ENCODE measurements at places on chromosomes 3 and 15. TPM values are rescaled to one million over a fixed set of nuclear protein-coding genes. Genes with fewer than 3 reads are reported as not detected.

The TRPM1 gene
- total RNA-seq: not detected

The CSPG5 gene
- 0.76 TPM for total RNA-seq

The KY gene
- total RNA-seq: not detected

The GABRG3 gene
- total RNA-seq: 1.3 TPM

The SERINC4 gene
- not detected for total RNA-seq

The HYAL1 gene
- total RNA-seq: 0.96 TPM

The ABHD2 gene
- 101 TPM for total RNA-seq

The LRTM1 gene
- not detected for total RNA-seq

The SLC2A2 gene
- not detected for total RNA-seq

The KCNMB3 gene
- total RNA-seq: 2.5 TPM

The AQP9 gene
- total RNA-seq: not detected

The ITPKA gene
- 1.1 TPM for total RNA-seq

The TMEM212 gene
- total RNA-seq: not detected

The RYR3 gene
- total RNA-seq: 7.4 TPM

The TMEM266 gene
- 1.3 TPM for total RNA-seq

The EXD1 gene
- not detected for total RNA-seq

The TM4SF1 gene
- total RNA-seq: not detected

The CCK gene
- total RNA-seq: not detected

The LARP6 gene
- total RNA-seq: 21.6 TPM

The LINGO1 gene
- 180 TPM for total RNA-seq

The RETNLB gene
- total RNA-seq: not detected

The CTDSPL gene
- total RNA-seq: 6.6 TPM

The CCNB2 gene
- total RNA-seq: 13.1 TPM

The DAZL gene
- total RNA-seq: 0.51 TPM

The XIRP1 gene
- total RNA-seq: 0.34 TPM

The CCR8 gene
- total RNA-seq: not detected

The ATP8B4 gene
- total RNA-seq: not detected

The PPP1R14D gene
- not detected for total RNA-seq

The BSN gene
- 46.9 TPM for total RNA-seq

The TLNRD1 gene
- 35.5 TPM for total RNA-seq

The SLC25A38 gene
- total RNA-seq: 21.1 TPM

The GPR62 gene
- total RNA-seq: 0.44 TPM

The DPPA2 gene
- 0.42 TPM for total RNA-seq

The UQCC5 gene
- total RNA-seq: 13.7 TPM

The LTK gene
- 3.2 TPM for total RNA-seq

The MUSTN1 gene
- total RNA-seq: 3.5 TPM

The ANKRD34C gene
- total RNA-seq: not detected

The SLC15A2 gene
- 0.64 TPM for total RNA-seq

The ETV5 gene
- total RNA-seq: 16.9 TPM

The ABI3BP gene
- total RNA-seq: not detected

The SQOR gene
- total RNA-seq: not detected

The THSD4 gene
- total RNA-seq: 12.3 TPM

The MST1R gene
- 8.6 TPM for total RNA-seq

The FOXL2NB gene
- 0.15 TPM for total RNA-seq

The GHRL gene
- total RNA-seq: 0.64 TPM

The MORC1 gene
- not detected for total RNA-seq

The CEP152 gene
- 8.0 TPM for total RNA-seq

The PRR20G gene
- total RNA-seq: not detected

The LRRC31 gene
- total RNA-seq: not detected

The MOBP gene
- total RNA-seq: not detected

The TNNC1 gene
- total RNA-seq: 2.7 TPM

The PGBD4 gene
- total RNA-seq: 1.7 TPM

The MAP6D1 gene
- 10.2 TPM for total RNA-seq

The NAALADL2 gene
- 1.6 TPM for total RNA-seq

The LRRIQ4 gene
- total RNA-seq: 0.29 TPM

The AMOTL2 gene
- total RNA-seq: 38.1 TPM

The TEX55 gene
- not detected for total RNA-seq

The CLDN18 gene
- total RNA-seq: not detected

All from glutamatergic neuron (in vitro differentiated cells).